Adipose tissue (tissue), 3 donors: ENCODE measurements at places on chromosomes 7 and 10. TPM values are rescaled to one million over a fixed set of nuclear protein-coding genes. Genes with fewer than 3 reads are reported as not detected.

Gene EPO
- not detected for polyA plus RNA-seq

Gene CHN2
- 1.7 TPM for polyA plus RNA-seq

Gene FBH1
- 73.7 TPM for polyA plus RNA-seq

Gene SCRN1
- 33.5 TPM for polyA plus RNA-seq

Gene COL28A1
- 0.51 TPM for polyA plus RNA-seq

Gene OPALIN
- polyA plus RNA-seq, result not detected

Gene TMEM120A
- polyA plus RNA-seq, result 62.5 TPM
